ENCODE measurements at places on chromosomes 2 and 18. TPM values are rescaled to one million over a fixed set of nuclear protein-coding genes. Genes with fewer than 3 reads are reported as not detected.

GRCh38 chr2:191051825-191052778, 38.1 kb upstream of the STAT1 start:
- DNase-seq = peak; percentile 80

GRCh38 chr2:43139501-43139900, 86.9 kb downstream of the ZFP36L2 start:
- DNase-seq = no peak

GRCh38 chr2:241788135-241788534, 11.5 kb downstream of the GAL3ST2 start:
- no peak for DNase-seq

GRCh38 chr18:9348766-9349165, 14.2 kb downstream of the TWSG1 start:
- DNase-seq = no peak

The TEKT4 gene
- total RNA-seq = 0.49 TPM

GRCh38 chr18:8658858-8659485, 46.4 kb upstream of the MTCL1 start:
- DNase-seq = no peak

The APOB gene
- not detected for total RNA-seq

GRCh38 chr2:38284971-38285370, 92.1 kb downstream of the ATL2 start:
- DNase-seq = no peak

DNA sequence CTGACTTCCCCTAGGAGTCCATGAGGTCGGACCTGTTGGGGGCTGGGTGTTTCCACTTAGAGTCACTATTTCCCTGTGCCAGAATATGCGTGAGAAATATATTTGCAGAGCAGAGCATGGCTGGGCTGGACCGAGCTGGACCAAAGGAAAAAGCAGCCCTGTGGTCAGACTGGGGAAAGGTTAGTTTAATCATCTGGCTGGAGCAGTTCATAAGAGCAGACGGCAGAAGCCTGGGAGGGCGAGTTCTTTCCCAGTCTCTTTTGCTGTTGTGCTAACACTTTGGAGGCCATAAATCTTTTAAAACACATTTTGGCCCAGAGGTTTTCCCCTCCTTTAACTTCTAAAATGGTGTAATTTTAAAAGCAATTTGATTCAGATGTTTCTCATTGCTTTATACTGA, 66.5 kb downstream of the GLI2 start:
- no peak for DNase-seq

- no peak for DNase-seq
Measured at GRCh38 chr2:191670076-191670475, 7.9 kb upstream of the NABP1 start.

DNA sequence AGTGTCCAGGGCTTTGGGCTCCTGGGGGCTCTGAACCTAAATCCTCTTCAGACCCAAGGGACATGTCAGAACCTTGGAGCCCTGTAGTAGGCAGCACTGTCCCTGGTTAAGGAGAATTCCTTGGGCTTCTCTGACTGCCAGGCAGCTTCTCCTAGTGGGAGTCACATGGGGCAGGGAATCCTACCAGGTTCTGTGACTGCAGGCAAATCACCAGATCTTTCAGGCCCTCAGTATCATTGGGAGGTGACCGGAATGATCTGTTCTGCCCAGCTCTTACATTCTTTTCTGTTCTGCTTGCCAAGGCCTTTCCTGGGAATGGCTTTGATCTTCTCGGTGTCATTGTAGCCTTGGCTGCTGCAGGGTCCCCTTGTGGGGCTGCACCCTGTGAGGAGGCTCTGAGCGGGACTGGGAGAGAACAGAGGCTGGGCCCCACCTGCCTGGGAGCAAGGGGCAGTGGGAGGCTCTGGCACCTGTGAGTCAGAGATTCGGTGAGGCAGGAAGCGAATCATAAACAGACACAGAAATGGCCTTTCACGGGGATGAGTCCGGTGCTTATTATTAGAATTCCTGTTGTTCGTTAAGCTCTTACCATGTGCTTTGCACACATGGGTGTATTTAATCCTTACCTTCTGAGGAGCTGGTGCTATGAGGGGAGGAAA, 14.1 kb downstream of the CEP68 start:
- DNase-seq = no peak

- DNase-seq = no peak
Measured at GRCh38 chr2:85447222-85447585, 28.7 kb downstream of the SH2D6 start.

- DNase-seq = no peak
Measured at GRCh38 chr18:79520478-79521390, 125.0 kb downstream of the NFATC1 start.

- DNase-seq = no peak
Measured at GRCh38 chr2:187574969-187575750, 20.9 kb upstream of the TFPI start.

The AQP4 gene
- not detected for total RNA-seq

The GPR35 gene
- total RNA-seq = 8.7 TPM

DNA sequence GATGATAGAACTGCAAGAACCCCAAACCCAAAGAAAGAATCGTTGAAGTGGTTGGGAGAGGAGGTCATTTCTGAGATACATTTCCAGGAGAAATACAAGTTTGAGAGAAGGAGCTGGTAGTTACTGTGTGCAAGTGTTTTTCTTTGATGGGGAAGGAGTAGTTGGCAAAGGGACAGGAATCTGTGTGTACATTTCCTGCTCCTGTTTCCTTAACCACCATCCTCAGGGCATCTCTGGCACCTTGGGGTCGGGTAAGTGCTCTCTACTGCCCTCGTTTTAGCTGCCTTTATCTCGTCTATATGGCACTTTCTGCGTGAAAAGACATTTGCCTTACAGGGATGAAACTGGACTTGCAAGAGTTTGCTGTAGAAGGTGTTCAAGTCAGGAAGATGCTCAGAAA, 27.3 kb downstream of the CDC42EP3 start:
- DNase-seq = no peak

DNA sequence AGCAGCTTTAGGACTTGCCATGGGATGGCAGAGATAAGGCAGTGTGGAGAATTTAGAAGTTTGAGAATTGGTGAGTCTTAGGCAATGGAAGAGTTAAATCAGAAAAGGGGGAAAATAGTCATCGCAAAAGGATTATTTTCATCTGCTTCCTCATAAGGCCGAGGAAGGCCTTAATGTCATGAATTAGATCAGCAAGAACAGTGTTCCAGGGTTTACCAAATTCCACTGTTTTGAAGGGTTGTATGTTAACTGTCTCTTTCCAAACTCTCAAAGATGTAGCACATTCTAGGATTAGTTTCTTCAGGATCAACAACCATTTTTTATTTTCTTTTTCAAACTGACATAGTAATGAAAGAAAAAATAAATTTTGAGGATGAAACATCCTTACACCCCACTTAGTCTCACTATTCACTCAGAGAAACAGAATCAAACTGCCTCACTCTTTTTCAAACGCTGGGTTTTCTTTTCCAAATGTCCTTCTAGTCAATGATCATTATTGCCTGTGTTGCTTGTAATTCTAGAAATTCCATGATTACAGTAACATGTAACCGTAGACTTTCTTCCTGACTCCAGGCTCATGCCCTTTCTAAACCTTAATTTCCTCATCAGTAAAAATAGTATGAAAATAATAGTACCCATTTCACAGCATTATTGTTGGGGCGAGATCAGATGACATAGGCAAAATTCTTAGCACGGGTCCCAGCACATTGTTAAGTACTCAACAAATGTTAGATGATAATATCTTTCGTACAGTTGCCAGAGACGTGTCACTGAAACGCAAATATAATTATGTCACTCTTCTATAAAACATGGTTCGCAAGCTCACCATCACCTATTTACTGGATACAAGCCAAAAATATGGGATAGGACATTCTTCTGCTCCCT, 23.6 kb downstream of the ZEB2 start:
- DNase-seq = no peak

The ZNF513 gene
- total RNA-seq = 11.1 TPM

GRCh38 chr2:136022396-136023146, 37.1 kb upstream of the DARS1 start:
- DNase-seq = no peak

The CWC22 gene
- 30.0 TPM for total RNA-seq

The ABCG5 gene
- total RNA-seq = not detected

- DNase-seq = no peak
Measured at GRCh38 chr2:223469270-223470046, 132.7 kb downstream of the SCG2 start.

DNA sequence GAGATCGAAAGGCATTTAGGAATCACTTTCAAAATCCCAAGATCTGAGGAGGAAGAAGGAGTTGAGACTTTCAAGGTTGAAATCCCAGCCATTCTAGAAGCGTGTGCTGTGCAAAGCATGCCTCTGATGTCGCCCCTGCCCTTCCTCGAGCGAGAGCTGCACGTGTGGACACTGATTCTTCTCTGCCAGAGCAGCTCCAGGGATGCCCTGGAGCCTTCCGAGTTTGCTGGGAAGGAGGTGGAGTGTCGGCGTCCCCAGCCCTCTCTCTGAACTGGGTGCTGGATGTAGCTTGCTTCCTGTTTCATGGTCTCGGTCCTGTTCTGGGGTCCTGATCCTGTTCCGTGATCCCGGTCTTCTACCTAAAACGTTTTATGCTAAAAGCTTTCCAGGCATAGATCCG, 76.1 kb downstream of the TWIST2 start:
- no peak for DNase-seq

All from activated CD4-positive, alpha-beta T cell treated with anti-CD3 and anti-CD28 coated beads, Interleukin-2, amount 10 ng/mL, durations not matched to agents 24 days and 14 days (primary cell).